ENCODE measurements at places on chromosomes 16 and 17.

DNA sequence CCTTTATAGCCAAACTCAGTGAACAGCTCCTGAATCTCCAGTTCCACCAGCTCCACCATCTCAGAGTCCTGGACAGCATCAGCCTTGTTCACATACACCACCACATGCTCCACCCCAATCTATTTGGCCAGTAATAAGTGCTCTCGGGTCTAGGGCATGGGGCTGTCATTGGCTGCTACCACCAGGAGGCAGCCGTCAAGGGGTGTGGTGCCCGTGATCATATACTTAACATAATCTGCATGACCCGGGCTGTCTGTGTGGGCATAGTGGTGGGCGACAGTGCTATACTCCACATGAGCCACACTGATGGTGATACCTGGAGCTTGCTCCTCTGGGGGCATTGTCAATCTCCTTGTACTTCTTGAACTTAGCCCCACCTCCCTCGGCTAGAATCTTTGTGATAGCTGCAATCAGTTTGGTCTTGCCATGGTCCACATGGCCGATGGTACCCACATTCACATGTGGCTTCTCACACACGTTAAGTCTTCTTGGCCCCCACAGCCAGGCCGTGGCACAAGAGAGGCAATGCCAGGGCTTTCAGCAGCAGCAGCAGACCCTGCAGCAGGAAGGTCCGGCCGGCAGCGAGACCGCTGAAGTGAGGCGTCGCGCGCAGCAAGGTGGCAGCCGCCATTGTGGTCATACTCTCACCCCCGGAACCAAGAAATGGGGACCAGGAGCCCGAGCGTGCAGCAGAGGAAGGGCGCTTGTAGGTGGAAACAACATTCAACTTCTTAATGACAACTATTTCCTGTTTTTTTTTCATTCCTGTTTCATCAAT, 210.3 kb upstream of the WSB1 start:
- DNase-seq = no peak

GRCh38 chr16:69564845-69565670, 708 bp upstream of the NFAT5 start:
- DNase-seq = no peak

DNA sequence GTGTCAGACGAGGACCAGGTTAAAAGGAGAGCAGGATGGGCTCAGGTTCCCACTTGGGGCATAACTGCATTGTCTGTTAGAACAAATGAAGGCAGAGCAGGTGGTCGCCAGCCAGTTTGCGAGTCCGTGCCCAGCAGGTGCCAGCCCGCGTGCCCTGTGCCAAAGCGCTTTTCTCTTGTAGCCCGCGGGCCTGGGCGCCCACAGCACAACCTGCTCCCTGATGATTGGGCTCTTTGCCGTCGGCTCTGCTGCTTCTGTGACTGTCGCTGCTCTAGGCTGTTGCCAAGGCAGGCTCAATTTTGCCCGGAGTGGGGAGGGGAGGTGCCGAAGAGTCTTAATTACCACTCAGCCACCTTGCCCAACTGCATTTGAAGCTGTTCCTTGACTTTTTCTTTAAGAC, 21.1 kb downstream of the KNOP1 start:
- no peak for DNase-seq

- no peak for DNase-seq
Observed at GRCh38 chr16:88779406-88780141, 5.4 kb downstream of the PIEZO1 start.

- DNase-seq = no peak
Observed at GRCh38 chr16:89476811-89477261, 13.5 kb downstream of the ANKRD11 start.

GRCh38 chr16:6446370-6446769, 886.3 kb upstream of the RBFOX1 start:
- no peak for DNase-seq

DNA sequence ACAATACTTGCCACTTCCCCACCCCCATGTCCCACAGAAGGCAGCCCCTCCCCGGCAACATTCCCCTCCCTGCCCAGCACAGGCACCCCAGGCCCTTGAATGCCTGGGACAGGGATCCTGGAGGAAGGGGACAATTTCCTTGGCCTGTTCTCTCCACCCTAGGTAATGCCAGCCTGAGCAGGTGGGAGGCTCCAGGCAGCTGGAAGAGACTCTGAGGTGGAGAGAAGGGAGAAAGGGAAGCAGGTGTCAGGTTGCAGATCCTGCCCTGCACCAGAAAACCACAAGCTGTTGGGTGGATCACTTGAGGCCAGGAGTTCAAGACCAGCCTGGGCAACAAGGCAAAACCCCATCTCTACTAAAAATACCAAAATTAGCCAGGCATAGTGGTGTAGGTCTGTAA, 8.9 kb downstream of the MPP2 start:
- DNase-seq = no peak

GRCh38 chr16:57178196-57178595, 7.6 kb downstream of the PSME3IP1 start:
- DNase-seq = no peak
